Purkinje cell (primary cell): ENCODE measurements at places on chromosomes 12 and 14. TPM values are rescaled to one million over a fixed set of nuclear protein-coding genes. Genes with fewer than 3 reads are reported as not detected.

Gene RIPK3
- polyA plus RNA-seq, result not detected in 2 replicates

Gene KRT73
- not detected in 2 replicates for polyA plus RNA-seq

Gene PTPRB
- polyA plus RNA-seq, result 3.1 and 7.1 TPM in 2 replicates

Gene DYRK4
- polyA plus RNA-seq, result 5.5 and 19.3 TPM in 2 replicates

Gene PROX2
- polyA plus RNA-seq, result 0.18 TPM in 1 of 2 replicates, not detected in the other

Gene TAS2R30
- polyA plus RNA-seq, result 0.32 and 0.52 TPM in 2 replicates

Gene WDHD1
- 3.3 and 3.8 TPM in 2 replicates for polyA plus RNA-seq

Gene SIX6
- not detected in 2 replicates for polyA plus RNA-seq

Gene CSRP2
- polyA plus RNA-seq, result 0.36 TPM in 1 of 2 replicates, not detected in the other

Gene TMEM132D
- polyA plus RNA-seq, result 1.8 TPM in 1 of 2 replicates, not detected in the other

Gene RFX4
- polyA plus RNA-seq, result 5.7 and 7.2 TPM in 2 replicates

Gene ZFHX2
- polyA plus RNA-seq, result 1.7 and 2.7 TPM in 2 replicates

Gene KCNK10
- polyA plus RNA-seq, result 1.1 TPM in 1 of 2 replicates, not detected in the other

Gene ACRBP
- not detected in 2 replicates for polyA plus RNA-seq

Gene KRT5
- not detected in 2 replicates for polyA plus RNA-seq

Gene KRT78
- not detected in 2 replicates for polyA plus RNA-seq

Gene SMCO2
- polyA plus RNA-seq, result not detected in 2 replicates

Gene ADAM20
- polyA plus RNA-seq, result 0.11 TPM in 1 of 2 replicates, not detected in the other

Gene CD163L1
- 0.63 TPM in 1 of 2 replicates, not detected in the other for polyA plus RNA-seq

Gene NOS1
- polyA plus RNA-seq, result 0.17 TPM in 1 of 2 replicates, not detected in the other

Gene OTX2
- polyA plus RNA-seq, result not detected in 2 replicates

Gene CPNE6
- polyA plus RNA-seq, result 30.4 and 42.2 TPM in 2 replicates

Gene PLEKHD1
- polyA plus RNA-seq, result 46.0 and 58.9 TPM in 2 replicates

Gene NEUROD4
- not detected in 2 replicates for polyA plus RNA-seq

Gene IRAK3
- 2.1 and 2.6 TPM in 2 replicates for polyA plus RNA-seq

Gene COPZ1
- polyA plus RNA-seq, result 191 and 243 TPM in 2 replicates

Gene TBK1
- 40.2 and 43.0 TPM in 2 replicates for polyA plus RNA-seq

Gene SLC17A8
- 0.48 TPM in 1 of 2 replicates, not detected in the other for polyA plus RNA-seq

Gene GLIPR1L1
- 3.4 and 4.4 TPM in 2 replicates for polyA plus RNA-seq

Gene IAPP
- polyA plus RNA-seq, result not detected in 2 replicates

Gene TSPAN11
- polyA plus RNA-seq, result 0.60 and 1.5 TPM in 2 replicates

Gene KLRD1
- polyA plus RNA-seq, result 0.09 and 0.32 TPM in 2 replicates

Gene HELB
- polyA plus RNA-seq, result 0.42 TPM in 1 of 2 replicates, not detected in the other

Gene PUS1
- 1.8 and 2.4 TPM in 2 replicates for polyA plus RNA-seq

Gene POTEM
- polyA plus RNA-seq, result not detected in 2 replicates

Gene ADAMTS20
- polyA plus RNA-seq, result not detected in 2 replicates

Gene FGFR1OP2
- polyA plus RNA-seq, result 20.9 and 34.8 TPM in 2 replicates

Gene LGMN
- 15.1 and 28.0 TPM in 2 replicates for polyA plus RNA-seq
